ENCODE measurements at places on chromosomes 11 and 22. TPM values are rescaled to one million over a fixed set of nuclear protein-coding genes. Genes with fewer than 3 reads are reported as not detected.

The APLNR gene
- total RNA-seq, result 20.2 TPM

The RIN1 gene
- total RNA-seq, result 2.2 TPM

- no peak for DNase-seq
Measured at GRCh38 chr11:117557361-117557760, 229.7 kb downstream of the CEP164 start.

GRCh38 chr22:27912101-27912500, 7.0 kb downstream of the PITPNB start:
- no peak for DNase-seq

DNA sequence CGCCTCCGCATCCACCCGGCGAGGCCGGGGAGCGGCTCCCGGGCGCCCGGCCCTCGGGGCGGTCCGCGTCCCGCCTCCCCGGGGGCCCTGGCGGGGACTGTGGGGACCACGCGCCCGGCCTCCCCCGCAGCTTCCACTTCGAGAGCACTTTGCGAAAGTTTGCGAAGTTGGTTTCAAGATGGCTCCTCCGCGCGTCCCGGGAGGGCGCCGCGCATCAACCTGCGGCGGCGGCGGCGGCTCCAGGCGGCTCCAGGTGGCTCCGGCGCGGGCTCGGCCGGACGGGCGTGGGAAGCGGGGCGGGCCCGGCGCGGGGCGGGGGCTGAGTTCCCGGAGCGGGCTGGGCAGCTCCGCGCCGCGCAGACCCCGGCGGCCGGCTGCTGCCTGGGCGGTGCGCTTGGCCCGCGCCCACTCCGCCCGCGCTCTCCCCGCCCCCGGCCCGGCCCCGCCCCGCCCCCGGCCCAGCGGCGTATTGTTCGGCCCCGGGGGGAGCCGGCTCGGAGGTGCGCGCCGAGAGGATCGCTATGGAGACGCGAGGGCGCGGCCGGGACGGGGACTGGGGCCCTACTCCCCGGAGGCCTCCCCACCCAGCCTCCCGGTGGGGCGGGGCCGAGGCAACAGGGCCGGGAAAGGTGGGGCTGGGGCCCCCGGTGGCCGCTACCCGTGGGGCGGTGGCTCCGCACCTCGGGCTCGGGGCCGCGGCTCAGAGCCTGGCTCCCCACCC, at the start of gene CELSR1:
Gene CELSR1 (minus strand): TSS at position 396 of the 721 bp plus-strand sequence. CDS start 450 bp downstream, outside the sequence.
- no peak for DNase-seq

All from left cardiac atrium (tissue), 4 donors.